ENCODE measurements at places on chromosomes 6 and 20.
A peak's percentile ranks its signal among the peaks of the same experiment; 100 is the strongest.

- no peaks in the 10 kb centered on the region for H3K36me3 ChIP-seq
- H3K4me1 ChIP-seq = no peaks in the 10 kb centered on the region
- DNase-seq = no peak
- no peak overlapping the region for H3K27ac ChIP-seq
- peaks cover 3% of the 10 kb centered on the region for H3K27me3 ChIP-seq
- H3K4me3 ChIP-seq = no peak overlapping the region
Measured at GRCh38 chr6:32621372-32621771, 15.8 kb upstream of the HLA-DQA1 start.

DNA sequence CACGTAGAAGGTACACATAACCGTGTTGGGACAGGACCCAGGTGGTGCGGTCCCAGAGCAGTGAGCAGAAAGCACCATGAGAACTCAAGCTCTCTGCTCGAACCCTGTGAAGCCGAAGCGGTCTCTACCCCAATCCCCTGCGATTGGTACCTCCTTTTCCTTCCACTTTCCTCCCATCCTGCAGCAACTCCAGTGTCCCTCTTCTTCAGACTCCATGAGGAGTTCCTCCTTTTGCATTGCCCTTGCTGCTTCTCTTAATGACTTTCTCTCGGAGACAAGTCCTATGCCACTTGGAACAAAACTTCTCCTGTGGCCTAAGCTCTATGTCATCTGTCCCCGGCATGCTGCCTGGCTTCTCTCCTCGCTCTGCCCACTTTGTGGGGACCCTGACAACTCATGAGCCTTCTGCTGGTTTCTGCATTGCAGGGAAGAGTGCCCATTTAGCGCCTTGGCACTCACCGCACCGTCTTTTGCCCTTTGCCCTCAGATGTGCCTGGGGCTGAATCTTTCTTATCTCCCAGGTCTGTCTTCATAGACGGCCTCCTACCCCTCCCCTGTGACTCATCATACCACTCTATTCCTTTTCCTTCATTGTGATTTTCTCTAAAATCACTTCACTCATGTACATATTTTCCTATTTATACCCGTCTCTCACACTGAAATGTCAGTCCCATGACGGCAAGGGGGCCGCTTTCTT is 9.2 kb upstream of the ZNF831 start:
- H3K4me3 ChIP-seq = no peak overlapping the region
- H3K36me3 ChIP-seq = no peaks in the 10 kb centered on the region
- H3K27me3 ChIP-seq = peaks cover 8% of the 10 kb centered on the region
- no peaks in the 10 kb centered on the region for H3K4me1 ChIP-seq
- DNase-seq = no peak

- H3K27ac ChIP-seq = peak within 1 kb of the TSS; percentile 63
- no peaks in the 10 kb centered on the region for H3K27me3 ChIP-seq
- peak within 1 kb of the TSS; percentile 90 for H3K4me3 ChIP-seq
Measured at GRCh38 chr6:7910654-7911344, at the start of gene TXNDC5. TXNDC5 (minus strand) TSS chr6:7910788; CDS start chr6:7910776, 12 bp downstream.

DNA sequence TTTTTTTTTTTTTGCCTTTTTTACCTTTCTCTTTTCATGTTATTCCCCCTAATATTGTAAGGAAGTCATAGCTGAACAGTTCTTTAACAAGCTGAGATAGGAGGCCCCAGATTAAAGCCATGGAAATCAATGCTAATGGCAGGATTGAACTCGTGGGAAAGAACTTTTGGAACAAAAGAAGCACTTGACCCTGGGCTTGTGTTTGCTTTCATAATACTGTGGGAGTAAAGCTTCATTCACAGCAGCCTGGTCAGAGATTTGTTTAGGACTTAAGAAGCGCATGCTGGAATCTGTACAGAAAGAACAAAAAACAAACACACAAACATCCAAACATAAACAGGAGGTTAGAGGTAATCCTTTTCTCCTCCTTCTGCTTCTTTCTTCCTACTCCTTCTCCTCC is 5.1 kb downstream of the HEY2 start:
- no peak overlapping the region for H3K4me3 ChIP-seq
- H3K27me3 ChIP-seq = peaks cover 17% of the 10 kb centered on the region
- H3K36me3 ChIP-seq = no peaks in the 10 kb centered on the region
- DNase-seq = peak; percentile 31
- no peak overlapping the region for H3K27ac ChIP-seq

DNA sequence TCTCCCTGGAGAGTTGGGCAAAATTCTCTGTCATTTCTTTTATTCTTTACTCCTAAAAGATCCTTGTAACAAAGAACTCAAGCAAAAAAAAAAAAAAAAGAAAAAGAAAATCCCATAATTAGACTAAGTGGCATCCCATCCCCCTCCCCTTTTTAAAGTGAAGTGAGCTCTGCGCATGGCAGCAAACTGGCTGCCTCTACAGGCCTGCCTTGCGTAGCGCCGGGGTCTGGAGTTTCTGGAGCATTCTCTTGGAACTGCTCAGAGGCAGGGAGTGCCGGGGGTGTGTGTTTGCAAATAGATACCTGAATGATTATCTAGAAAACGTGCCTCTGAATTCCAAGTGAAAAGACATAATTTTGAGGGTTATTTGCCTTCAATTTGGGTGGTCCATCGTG is 48.1 kb downstream of the FOXC1 start:
- no peaks in the 10 kb centered on the region for H3K27me3 ChIP-seq
- no peak for DNase-seq
- H3K4me3 ChIP-seq = no peak overlapping the region
- no peak overlapping the region for H3K27ac ChIP-seq
- H3K4me1 ChIP-seq = no peaks in the 10 kb centered on the region

DNA sequence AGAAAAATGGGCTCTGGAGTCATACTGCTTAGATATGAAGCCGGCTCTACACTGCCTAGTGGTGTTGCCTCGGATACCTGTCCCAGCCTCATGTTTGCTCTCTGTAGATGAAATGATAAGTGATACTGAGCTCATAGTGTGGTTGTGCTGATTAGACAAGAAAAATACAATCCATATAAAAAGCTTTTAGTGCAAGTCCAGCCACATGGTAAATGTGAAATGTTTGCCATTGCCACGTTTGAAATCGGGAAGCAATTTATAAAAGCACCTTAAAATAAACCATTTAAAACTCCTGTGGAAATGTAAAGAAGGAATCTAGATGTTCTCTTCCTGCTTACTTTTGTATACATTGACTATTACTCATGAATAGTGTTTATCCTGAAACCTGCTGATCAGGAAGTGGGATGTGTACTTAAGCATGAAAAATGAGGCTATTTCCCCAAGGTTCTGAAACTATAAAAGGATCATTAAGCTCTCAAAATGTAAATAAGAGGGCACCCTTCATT is 13.1 kb upstream of the PBOV1 start:
- DNase-seq = no peak
- peaks cover 8% of the 10 kb centered on the region for H3K27me3 ChIP-seq
- no peak overlapping the region for H3K4me3 ChIP-seq
- H3K4me1 ChIP-seq = no peaks in the 10 kb centered on the region
- no peaks in the 10 kb centered on the region for H3K36me3 ChIP-seq

DNA sequence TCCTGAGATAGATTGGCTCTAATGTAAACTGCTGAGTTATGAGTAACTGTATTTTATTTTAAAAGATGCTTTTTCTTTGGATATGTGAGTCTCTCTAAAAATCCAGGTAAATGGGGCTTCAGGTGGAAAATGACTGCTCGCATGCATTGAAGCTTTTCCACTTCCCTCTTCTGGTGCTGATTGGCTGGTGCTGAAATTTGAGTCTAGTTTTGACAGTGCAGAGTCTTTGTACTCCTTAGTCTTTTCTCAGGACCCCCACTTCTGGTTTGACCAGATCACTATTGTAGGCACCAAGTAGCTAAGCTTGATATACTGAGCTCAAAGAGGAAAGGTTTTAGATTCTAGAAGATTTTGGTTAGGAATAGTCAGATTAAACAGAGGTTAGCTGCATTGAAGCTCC is 60.7 kb upstream of the TULP4 start:
- H3K4me3 ChIP-seq = no peak overlapping the region
- no peak overlapping the region for H3K27ac ChIP-seq
- no peak for DNase-seq
- H3K4me1 ChIP-seq = no peaks in the 10 kb centered on the region
- H3K36me3 ChIP-seq = no peaks in the 10 kb centered on the region
- no peaks in the 10 kb centered on the region for H3K27me3 ChIP-seq

DNA sequence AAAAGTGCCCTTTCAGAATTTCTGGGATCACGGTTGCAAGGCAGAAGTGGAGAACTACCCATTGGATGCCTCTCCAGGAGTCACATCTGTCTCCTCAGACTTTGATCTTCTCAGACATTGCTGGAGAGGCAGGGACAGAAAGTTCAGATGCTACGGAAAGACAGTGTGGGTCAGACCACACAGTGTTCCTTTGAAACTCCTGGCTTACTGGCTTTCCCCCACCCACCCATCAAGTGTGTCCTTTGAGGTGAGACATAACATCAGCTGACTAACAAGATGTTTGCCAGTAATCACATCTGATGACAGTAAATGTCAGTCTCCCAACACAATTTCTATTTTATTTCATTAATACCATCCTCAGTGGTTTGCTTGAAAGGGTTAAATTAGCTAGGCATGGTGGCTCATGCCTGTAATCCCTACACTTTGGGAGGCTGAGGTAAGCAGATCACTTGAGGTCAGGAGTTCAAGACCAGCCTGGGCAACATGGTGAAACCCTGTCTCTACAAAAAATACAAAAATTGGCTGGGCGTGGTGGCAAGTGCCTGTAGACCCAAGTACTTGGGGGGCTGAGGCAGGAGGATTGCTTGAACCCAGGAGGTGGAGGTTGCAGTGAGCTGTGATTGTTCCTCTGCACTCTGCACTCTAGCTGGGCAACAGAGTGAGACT is 67.2 kb upstream of the SNX9 start:
- no peak overlapping the region for H3K27ac ChIP-seq
- DNase-seq = no peak
- H3K4me1 ChIP-seq = peaks cover 36% of the 10 kb centered on the region

- H3K27ac ChIP-seq = no peak overlapping the region
- no peaks in the 10 kb centered on the region for H3K27me3 ChIP-seq
- no peaks in the 10 kb centered on the region for H3K4me1 ChIP-seq
- no peak for DNase-seq
- H3K4me3 ChIP-seq = no peak overlapping the region
Measured at GRCh38 chr20:23116311-23117089, 30.4 kb upstream of the CD93 start.

DNA sequence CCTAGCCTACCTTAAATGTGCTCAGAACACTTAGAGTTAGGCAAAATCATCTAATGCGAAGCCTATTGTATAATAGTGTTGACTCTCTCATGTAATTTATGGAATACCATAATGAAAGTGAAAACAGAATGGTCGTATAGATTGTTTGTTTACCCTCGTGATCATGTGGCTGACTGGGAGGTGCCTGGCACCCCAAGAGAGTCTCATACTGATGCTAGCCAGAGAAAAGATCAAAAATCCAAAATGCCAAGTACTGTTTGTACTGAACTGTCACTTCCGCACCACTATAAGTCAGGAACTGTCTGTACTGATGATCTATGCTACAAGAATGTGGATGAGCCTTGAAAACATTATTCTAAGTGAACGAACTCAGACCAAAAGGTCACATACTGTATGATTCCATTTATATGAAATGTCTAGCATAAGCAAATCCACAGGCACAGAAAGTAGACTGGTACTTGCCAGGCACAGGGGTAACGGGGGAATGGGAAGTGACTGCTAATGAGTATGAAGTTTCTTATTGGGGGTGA is 22.4 kb downstream of the ZMYND8 start:
- H3K4me3 ChIP-seq = peak overlapping the region; percentile 30
- peaks cover 20% of the 10 kb centered on the region for H3K36me3 ChIP-seq
- no peaks in the 10 kb centered on the region for H3K27me3 ChIP-seq
- H3K27ac ChIP-seq = peak overlapping the region; percentile 94
- peak; percentile 92 for DNase-seq

DNA sequence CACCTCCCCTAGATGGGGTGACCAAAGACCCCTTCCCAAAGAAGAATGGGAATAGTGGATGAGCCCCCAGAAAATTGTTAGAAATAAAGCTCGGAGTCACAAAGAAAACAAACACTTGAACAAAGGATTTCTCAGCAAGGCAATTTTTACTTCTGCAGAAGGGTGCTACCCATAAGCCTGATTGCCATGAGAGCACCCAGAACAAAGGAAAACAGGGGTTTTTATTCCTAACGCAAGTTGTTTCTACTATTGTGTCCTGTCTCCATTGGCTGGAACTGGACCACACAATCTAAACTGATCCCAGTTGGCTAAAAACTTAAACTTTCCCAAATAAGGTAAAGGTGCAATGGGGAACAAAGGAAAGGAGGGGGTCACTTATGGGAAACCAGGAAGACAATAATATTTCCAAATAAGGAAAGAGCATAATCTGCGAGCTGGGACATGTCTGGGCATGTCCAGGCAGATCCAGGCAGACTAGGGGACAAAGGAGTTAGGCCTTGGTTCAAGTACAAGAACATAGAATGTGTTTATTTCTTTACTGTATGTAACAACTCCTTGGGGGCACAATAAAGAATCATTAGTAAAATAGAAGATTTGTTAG is 20.0 kb downstream of the HLA-B start:
- no peaks in the 10 kb centered on the region for H3K27me3 ChIP-seq
- H3K4me3 ChIP-seq = no peak overlapping the region
- no peak for DNase-seq
- H3K4me1 ChIP-seq = no peaks in the 10 kb centered on the region
- no peaks in the 10 kb centered on the region for H3K36me3 ChIP-seq

DNA sequence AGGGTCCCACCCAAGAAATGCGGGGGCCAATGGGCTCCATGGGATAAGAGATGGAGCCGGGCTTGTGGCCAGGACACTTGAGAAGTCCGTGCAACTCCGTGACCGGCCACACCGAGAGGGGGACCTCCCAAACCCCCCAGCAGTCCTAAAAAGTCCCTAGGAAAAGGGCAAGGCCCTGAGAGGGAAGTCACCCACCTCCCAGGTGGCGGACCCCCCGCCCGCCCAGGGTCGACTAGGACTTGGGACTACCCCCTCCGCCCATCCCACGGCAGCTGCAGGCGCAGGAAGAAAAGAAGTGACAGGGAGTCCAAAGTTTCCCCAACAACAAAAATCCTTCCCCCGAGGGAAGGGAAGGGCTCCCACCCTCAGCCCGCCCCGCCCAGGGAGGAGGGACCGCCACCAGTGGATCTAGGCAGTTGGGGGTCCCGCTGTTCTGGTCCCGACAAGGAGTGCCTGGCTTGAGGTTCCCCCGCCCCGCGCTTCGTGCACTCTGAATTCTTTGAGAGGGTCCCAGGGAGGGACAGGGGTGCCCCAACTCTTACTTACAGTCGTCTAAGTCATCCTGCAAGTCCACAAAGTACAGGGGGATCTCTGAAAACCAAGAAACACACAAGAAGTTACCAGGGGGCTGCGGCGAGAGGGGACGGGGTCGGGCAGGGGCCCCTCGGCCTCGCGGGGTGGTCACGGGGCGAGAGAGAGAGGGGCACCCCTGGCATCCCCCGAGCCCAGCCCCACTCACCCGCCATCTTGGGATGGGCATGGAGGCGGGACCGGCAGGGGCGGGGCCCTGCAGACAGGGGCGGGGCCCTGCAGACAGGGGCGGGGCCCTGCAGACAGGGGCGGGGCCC is 611 bp upstream of the RAB22A start:
- peaks cover 31% of the 10 kb centered on the region for H3K36me3 ChIP-seq
- no peaks in the 10 kb centered on the region for H3K27me3 ChIP-seq
- peaks cover 39% of the 10 kb centered on the region for H3K4me1 ChIP-seq
- H3K4me3 ChIP-seq = no peak overlapping the region

- H3K27me3 ChIP-seq = no peaks in the 10 kb centered on the region
- no peak overlapping the region for H3K27ac ChIP-seq
- no peaks in the 10 kb centered on the region for H3K36me3 ChIP-seq
Measured at GRCh38 chr6:76677017-76677416, 604.6 kb upstream of the IMPG1 start.

GRCh38 chr6:144896871-144897270 is 611.7 kb downstream of the UTRN start:
- no peak overlapping the region for H3K4me3 ChIP-seq
- no peaks in the 10 kb centered on the region for H3K27me3 ChIP-seq
- no peaks in the 10 kb centered on the region for H3K36me3 ChIP-seq
- DNase-seq = no peak
- H3K27ac ChIP-seq = peak overlapping the region; percentile 96
- H3K4me1 ChIP-seq = peaks cover 62% of the 10 kb centered on the region

Measured in SJSA1 (cell line).